CD4-positive, alpha-beta memory T cell (primary cell): ENCODE measurements at places on chromosomes 1 and 21.
A peak's percentile ranks its signal among the peaks of the same experiment; 100 is the strongest.

GRCh38 chr21:18157406-18157805 is 87.2 kb upstream of the CHODL start:
- no peak for DNase-seq

DNA sequence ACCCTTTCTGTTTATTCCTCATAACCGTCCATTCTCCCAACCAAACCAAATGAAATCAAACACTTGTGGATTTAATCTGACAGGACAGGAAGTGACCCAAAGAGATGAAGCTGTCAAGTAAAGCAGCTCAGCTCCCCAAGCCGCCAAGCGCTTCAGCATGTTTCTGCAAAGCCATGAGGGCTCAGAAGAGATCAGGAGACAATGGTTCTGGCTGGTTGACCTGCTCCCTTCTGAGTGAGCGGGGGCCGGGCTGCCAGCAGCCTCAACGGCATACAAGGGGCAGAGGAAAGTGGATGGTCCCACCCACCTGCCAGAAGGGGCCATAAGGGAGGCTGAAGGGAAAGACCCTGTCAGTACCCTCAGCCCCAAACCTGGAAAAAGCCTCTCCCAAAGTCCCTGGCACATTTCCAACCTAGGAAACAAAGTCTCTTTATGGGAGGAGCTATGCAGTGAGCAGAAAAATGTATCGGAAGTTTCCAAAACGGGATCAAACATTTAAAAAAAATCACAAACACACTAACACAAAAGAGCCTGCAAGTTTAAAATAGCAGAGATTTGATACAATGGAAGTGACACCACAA is 45.4 kb downstream of the SLC45A1 start:
- DNase-seq, result no peak

DNA sequence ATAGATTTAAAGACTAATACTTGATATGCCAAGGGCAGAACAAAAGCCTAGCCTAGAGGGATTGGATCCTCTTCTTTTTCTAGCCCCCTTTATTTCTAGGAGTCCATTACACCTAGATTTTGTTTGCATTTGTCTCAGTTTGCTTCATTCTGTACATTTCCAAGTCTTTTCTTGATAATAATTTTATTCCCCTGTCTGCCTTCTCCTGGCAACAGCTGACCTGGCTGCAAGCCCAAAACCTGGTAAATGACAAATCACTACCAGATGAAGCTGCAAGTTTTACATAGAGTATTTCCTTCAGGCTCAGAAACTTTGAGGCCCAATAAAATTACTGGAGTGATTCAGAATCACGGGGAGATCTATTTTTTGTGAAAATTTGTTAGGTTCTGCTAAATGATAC is 36.5 kb upstream of the LHX8 start:
- no peak for DNase-seq

DNA sequence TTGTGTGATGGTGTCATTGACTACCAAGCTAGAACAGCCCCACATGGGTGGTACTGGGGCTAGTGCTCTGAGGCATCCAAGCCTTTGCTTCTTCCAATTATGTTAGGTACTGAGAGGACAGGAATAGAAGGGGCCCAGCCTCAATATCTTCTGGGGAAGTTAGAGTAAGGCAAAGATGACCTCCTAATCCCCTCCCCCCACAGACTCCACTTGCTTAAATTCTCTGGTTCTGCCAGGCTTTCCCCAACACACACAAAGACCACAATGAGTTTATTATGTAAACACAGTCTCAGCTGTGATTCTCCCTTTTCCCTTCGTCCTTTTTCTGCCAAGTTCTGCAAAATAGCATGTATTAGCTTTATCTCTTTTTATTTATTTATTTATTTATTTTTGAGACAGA is 3.1 kb upstream of the TACSTD2 start:
- no peak for DNase-seq

- DNase-seq, result peak; percentile 54
These were observed 27.5 kb upstream of the SLAMF6 start for GRCh38 chr1:160550572-160551034.

- no peak for DNase-seq
These were observed 181.6 kb downstream of the PTPRU start for GRCh38 chr1:29417971-29418370.

DNA sequence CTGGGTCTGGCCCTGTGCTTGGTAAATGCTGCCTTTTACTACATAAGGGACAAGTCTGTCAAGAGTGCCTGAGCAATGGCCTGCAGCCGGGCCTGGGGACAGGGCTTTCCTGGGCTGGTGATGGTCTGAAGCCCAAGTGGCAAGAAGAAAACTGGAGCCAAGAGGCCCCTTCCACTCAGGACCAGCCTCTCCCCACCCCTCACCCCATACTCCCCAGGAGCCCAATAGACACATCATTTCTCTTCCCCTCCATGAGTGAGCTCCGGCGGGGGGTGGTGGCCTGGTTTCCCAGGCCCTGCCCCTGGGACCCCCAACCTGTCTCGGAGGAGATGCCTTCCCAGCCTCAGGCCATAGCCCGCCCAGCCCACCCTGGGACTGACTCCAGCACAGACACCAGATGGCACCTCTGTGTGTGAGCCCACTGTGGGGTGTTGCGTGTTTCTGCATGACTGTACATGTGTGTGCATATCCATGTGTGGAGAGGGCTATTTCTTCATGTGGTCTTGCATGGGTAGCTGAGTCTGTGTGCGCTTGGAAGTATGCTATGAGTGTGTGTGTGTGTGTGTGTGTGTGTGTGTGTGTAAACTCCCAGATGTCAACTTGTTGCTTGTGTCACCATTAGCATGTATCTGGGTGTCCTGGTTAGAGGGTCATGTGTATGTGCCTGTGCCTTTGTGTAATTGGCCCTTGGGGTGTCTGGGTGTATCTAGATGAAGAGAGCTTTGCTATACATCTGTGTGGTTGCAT is 14.3 kb upstream of the LRP8 start:
- no peak for DNase-seq

DNA sequence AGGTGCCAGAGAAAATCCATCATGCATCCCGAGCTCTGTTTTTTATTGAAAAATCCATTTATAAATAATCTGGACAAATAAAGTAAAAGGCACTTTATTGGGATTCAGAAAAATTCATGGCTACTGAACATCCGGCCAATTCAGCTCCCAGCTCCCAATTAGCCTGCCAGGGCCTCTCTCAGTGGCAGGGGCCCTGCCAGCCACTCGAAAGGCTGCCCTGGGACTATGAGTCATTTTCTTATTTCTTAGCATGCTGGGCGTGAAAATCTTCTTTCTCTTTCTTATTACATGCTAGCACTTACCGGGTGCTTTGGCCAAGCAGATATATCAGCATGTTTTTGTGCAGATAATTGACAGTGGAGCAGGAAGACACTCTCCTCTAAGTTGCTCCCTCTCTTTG is 283.3 kb downstream of the CAMTA1 start:
- DNase-seq, result no peak

DNA sequence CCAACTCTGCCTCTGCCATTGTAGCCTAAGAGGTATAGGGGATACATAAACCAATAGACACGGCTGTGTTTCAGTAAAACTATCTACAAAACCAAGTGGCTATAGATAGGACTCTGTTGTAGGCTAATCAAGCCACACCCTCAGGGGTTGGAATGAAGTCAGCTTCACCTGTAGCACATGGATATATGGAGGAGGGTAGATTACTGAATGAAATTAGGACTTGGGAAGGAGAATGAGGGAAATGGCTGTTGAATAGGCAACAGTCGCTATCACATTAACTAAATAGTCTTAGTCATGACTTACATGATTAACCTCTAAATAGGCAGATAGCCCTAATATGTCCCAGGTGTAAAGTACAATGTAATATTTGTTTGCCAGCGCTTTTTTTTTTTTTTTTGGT is 49.7 kb downstream of the DESI2 start:
- no peak for DNase-seq

DNA sequence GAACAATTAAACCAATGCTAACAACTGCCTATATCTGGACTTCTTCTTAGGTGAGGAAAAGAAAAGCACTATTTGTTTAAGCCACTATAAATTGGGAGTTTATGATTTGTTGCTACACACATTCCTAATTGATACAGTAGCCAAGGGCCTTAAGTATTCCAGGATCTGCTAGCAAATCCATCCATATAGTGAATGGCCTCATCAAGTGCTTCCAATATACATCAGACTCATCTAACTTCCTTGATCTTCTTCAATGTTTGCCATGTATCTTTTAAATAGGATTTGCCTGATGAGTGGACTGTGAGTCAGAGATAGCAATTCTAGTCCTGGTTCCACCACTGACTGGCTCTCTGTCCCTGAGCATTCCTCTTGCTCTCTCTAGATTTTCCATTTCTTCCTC is 430.2 kb downstream of the OMA1 start:
- no peak for DNase-seq

DNA sequence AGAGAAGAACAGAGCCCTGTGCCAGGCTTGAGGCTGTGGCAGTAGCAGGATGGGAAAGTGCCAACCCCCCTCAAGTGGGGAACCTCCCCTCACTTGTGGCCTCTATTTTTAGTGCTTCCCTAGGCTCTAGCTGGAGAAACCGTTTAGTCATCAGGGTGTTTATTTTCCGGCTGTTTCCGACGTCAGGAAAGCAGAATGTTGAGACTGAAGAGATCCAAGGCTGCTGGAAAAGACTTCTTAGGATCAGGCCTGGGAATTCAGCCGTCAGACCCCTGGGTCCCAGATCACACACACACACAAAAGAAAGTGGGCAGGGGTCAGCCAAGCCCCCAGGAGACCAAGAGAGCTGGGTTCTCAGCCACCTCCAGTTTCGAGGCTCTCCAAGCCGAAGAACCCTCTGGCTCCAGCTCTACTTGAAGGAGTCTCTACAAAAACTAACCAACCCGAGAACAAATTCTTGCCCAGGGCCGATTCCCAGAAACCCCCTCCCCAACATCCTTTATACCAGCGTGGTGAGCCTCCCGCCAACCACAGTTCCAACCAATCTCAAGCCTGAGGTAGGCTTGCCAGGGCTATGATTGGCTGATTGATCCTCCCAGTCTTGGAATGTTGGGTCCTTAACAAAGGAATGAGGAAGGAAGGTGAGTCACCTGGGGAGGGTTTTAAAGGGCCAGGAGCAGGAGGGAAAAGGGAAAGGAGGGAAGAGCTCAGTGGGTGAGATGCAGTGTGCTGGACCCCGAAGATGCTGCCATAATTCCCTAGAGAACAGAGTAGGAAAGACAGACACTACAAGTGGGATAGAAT is 2.5 kb upstream of the MEF2D start:
- no peak for DNase-seq

- DNase-seq, result no peak
These were observed 60.6 kb downstream of the AK4 start for GRCh38 chr1:65208563-65208973.

DNA sequence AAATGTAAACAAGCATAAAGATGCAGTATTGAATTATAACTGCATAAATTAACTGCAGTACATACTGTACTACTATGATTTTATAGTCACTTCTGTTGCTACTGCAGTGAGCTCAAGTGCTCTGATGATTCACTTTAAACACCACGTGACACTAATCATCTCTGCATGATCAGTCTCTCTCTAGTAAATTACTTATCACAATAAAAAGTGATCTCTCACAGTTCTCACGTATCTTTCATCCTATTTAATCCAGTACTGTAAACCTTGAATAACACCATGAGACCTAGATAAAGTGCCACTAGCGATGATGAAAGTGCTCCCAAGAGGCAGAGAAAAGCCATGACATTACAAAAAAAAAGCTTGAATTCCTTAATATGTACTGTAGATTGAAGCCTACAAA is 1242.0 kb downstream of the AMY1C start:
- no peak for DNase-seq

DNA sequence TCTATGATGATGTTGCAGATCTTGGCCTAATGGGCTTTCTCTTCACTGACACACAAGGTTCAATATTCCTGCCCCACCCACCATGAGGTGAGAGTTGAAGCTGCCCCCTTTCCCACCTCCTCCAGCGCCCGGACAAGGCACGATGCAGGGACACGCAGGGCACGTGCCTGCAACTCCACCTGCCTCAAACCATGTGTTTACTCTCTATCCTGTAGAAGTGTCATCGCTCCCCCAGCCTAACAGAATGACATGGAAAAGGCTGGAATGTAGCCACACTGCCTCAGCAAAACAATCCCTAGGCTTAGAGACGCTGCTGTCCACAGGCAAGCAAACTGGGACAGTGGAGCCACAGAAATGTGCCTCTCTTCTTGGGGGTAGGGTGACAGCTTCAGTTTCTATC is 92.9 kb upstream of the SOD1 start:
- DNase-seq, result no peak

DNA sequence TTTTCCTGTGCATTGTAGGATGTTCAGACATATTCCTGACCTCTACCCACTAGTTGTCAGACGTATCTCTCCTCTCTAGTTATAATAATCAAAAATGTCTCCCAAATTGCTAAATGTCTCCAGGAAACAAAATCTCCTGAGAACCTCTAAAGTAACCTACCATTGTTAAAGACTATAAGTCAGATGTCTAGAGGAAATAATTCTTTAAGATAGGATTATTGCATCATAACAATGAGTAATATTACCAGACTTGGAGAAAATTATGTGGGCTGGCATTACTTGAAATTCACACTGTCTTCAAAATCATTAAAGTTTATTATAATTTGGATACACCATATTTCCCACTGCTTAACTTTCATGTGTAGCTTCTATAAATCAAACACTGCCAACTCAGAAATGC is 643.0 kb upstream of the ADGRL2 start:
- no peak for DNase-seq

DNA sequence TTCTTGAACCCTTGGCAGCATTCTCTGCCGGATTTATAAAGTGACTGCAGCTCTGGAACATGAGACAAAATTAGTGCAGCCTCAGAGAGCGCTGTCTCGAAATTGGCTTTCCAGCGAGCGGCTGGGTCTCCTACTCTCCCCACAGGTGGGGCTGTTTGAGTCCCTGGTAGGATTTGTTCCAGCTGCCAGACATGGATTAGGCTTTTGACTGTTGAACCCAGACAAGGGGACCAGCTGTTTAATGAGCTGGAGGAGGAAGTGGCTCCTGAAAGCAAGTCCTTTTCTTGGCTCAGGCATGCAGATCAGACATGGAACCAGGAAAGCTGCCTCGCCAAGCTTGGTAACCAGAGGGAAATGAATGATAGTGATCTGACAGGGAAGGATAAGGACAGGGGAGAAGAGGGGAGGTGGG is 69.6 kb downstream of the UBIAD1 start:
- no peak for DNase-seq

GRCh38 chr1:230301822-230302221 is 124.3 kb downstream of the PGBD5 start:
- DNase-seq, result no peak

GRCh38 chr1:178609015-178609414 is 96.1 kb downstream of the TEX35 start:
- DNase-seq, result no peak

DNA sequence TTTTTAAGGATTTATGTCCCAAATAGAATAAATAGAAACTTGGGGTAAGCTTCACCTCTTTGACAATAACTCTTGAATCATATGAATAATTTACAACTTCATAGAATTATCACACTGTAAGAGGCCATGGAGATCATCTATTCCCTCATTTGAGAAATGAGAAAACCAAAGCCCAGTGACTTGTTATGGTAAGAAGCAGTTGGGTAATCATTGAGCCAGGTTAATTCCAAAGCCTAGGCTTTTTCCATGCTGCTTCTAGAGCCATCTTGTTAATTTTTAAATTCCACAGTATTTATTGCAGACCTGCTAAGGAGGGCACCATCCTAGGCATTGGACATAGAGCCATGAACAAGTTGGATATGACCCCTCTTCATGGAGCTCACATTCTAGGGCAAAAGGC is 160.5 kb downstream of the CDC7 start:
- no peak for DNase-seq

GRCh38 chr1:93619507-93620171 is 62.0 kb downstream of the BCAR3 start:
- DNase-seq, result no peak
